Spleen (tissue), 13 donors: ENCODE measurements at places on chromosomes 12 and 14. TPM values are rescaled to one million over a fixed set of nuclear protein-coding genes. Genes with fewer than 3 reads are reported as not detected.

The RNASE1 gene
- total RNA-seq: 497 TPM

The LMO3 gene
- total RNA-seq: 1.0 TPM

The PLEKHH1 gene
- 6.1 TPM for total RNA-seq

The KERA gene
- total RNA-seq: not detected

The CCDC197 gene
- not detected for total RNA-seq

The ISM2 gene
- total RNA-seq: 0.56 TPM

The TAS2R31 gene
- total RNA-seq: 10.3 TPM

The RILPL1 gene
- 12.1 TPM for total RNA-seq

The ARF6 gene
- 89.1 TPM for total RNA-seq

The ARMH4 gene
- 1.5 TPM for total RNA-seq

DNA sequence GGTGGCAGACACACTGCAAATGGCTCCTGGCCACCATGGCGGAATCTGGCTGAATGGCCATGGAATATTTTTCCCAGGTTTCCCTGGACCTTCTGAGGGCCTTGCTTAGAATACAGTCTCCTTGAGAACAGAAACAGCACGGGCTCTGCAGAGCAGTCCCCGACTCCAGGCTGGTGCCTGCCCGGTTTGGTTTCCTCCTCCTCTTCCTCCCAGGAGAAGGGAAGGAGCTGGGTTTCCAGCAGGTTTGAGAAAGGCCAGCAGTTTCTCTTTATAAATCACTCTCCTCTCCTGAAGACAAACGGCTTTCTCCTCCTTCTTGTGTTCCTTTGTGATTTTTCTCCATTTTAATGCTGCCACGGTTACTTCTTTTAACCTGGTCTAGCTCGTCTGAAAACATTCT, 106.8 kb upstream of the RFLNA start:
- no peak for DNase-seq
- no peaks in the 10 kb centered on the region for H3K27me3 ChIP-seq
- H3K4me1 ChIP-seq: no peaks in the 10 kb centered on the region
- no peaks in the 10 kb centered on the region for H3K36me3 ChIP-seq
- no peak overlapping the region for H3K4me3 ChIP-seq

- H3K4me3 ChIP-seq: no peak overlapping the region
- H3K36me3 ChIP-seq: peaks cover 12% of the 10 kb centered on the region
- H3K4me1 ChIP-seq: peaks cover 56% of the 10 kb centered on the region
- peak; percentile 83 for DNase-seq
Measured at GRCh38 chr12:6608592-6609281, 1.6 kb upstream of the CHD4 start.

GRCh38 chr14:63788011-63788933, 60.4 kb upstream of the SGPP1 start:
- H3K4me1 ChIP-seq: no peaks in the 10 kb centered on the region
- no peak overlapping the region for H3K27ac ChIP-seq
- no peaks in the 10 kb centered on the region for H3K36me3 ChIP-seq
- no peak for DNase-seq
- no peak overlapping the region for H3K4me3 ChIP-seq
- H3K27me3 ChIP-seq: no peaks in the 10 kb centered on the region

DNA sequence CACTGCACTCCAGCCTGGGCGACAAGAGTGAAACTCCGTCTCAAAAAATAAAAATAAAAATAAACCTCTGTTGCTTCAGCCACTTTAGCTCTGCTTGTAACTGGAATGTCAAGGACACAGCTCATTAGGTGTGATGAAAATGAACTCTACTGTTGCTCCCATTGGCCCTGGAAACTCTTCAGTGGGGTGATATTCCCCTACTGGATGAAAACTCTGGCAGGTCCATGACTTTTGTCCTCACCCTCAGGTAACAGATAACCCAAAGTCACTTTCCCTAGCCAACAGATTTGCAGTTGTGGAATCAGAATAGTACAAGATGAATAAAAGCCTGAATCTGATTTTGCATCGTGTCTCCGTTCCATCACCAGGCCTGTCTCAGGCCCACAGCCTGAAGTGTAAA, 92.1 kb upstream of the CEP83 start:
- no peaks in the 10 kb centered on the region for H3K36me3 ChIP-seq
- H3K27me3 ChIP-seq: no peaks in the 10 kb centered on the region
- H3K4me1 ChIP-seq: no peaks in the 10 kb centered on the region
- H3K4me3 ChIP-seq: no peak overlapping the region

DNA sequence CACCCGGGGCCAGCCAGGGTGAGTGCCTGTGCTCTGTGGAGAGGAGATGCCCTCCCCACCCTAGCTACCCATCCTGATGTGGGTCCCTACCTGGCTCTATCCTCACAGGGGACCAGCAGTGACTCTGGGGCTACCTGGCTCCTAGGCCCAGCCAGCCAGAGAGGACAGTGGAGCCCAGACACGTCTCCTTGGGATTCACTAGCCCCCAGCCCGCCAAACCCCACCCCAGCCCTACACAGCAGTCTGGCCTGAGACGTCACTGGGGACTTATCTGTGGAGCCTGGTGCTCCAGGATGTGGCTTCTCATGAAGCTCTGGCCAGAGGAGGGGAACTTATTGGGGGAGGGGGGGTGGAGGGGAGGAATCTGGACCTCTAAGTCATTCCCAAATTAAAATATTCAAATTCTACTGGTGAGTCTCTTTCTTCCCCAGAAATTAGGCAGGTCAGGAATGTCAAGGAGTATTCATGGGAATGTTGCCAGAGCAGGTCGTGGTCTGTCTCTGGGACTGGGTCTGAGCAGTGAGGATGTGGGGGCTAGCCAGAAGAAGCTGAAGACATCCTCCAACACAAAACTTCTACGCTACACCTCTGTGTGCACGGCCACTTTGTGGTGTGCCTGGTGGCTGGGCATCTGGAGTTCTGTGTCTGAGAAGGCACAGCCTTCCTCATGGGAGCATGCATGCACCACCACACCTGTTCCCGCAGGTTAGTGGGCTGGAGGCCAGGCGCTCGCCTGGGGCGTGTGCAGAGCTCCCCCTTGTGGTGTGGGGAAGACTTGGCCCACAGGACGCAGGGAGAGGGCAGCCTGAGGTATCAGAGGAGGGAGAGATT, 2.7 kb downstream of the CMTM5 start:
- DNase-seq: peak; percentile 88
- H3K27ac ChIP-seq: no peak overlapping the region
- H3K4me3 ChIP-seq: no peak overlapping the region

DNA sequence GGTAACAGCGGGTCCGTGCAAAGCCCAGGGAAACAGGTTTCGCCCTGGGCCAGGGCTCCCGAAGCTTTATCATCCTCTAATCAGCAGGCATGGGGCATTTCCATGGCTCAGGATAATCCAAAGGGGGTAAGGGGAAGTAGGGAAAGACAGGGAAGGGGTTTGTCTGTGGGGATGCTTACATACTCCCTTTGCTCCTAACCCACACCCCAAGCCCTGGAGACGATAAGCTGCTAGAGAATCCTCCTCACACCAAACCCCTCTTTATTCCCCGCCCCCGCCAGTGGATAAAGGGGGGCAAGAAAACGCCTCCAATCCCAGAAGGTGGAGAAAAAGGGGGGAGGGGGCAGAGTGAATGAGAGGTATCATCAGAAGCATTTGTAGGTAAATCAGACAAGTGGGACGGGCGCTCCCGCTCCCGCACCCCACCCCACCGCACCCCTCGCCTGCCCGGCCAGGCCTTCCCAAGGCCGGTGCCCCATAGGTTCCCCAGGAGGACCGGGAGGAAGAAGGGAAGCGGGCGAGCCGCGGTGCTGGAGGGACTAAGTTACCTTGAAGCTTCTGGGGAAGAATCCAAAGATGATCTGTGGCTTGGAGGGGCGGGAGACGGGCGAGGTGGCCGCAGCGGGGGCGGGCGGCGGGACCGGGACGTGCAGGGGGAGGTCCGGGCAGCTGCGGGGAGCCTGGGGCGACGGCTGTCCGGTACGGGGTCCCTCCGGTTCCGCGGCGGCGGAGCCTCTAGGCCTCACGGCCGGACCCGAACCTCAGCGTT, 762 bp downstream of the PPP2R5E start:
- peak overlapping the region; percentile 98 for H3K4me3 ChIP-seq
- DNase-seq: no peak
- no peaks in the 10 kb centered on the region for H3K27me3 ChIP-seq
- H3K27ac ChIP-seq: peak overlapping the region; percentile 92
